HEK293T (cell line): ENCODE measurements at places on chromosomes 12 and 14.

GRCh38 chr12:80100591-80100990, 1.3 kb downstream of the OTOGL start:
- DNase-seq, result no peak

GRCh38 chr12:1611803-1612572, 17.0 kb upstream of the WNT5B start:
- DNase-seq, result no peak

DNA sequence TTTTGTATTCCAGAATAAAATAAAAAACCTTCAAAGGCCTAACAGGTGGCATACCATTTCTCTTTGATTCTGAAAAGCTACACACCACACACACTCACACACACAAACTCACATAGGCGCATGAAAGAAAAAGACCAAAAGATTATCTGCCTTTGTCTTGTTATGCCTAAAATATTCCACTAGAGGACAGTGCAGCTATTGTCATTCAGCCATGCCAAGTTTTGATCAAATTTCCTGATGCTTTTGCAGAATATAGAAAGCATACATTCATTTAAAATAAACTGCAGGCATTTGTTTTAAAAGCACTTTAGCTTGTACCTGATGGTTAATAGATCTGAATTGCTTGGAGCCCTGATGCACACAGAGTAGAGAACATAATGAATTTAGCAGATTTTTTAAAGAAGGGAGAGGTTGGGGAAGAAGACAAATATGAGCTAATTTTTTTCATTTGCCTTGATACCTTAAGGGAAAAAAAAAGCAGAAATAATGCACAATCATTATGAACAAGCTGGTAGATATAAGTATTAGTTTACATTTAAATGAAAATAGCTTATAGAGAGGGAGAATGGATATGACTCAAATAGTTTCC, 1766.9 kb upstream of the SEL1L start:
- peak; percentile 6 for DNase-seq

- no peak for DNase-seq
Measured at GRCh38 chr14:34220921-34221320, 241.1 kb downstream of the SPTSSA start.

GRCh38 chr12:78430551-78430950, 434.0 kb upstream of the SYT1 start:
- DNase-seq, result no peak

DNA sequence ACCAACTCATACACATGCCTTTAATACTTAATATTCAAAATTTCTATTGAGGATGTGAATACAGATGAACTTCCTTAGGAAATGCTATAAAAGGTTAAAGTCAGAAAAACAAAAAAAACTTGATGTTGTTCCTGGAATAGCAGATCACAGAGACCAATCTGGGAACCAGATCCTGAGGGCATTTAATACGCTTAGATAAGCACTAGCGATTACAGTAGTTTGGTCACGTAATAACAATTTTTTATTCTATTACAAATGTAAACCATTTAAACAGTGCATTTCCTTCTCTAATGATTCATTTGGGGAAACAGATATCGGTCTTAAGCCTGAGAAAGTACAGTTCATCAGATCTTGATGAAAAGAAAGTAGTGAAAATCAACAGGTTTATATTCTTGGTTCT, 30.8 kb upstream of the ABCC9 start:
- DNase-seq, result no peak

GRCh38 chr12:546920-547845, 87.4 kb downstream of the B4GALNT3 start:
- peak; percentile 93 for DNase-seq

DNA sequence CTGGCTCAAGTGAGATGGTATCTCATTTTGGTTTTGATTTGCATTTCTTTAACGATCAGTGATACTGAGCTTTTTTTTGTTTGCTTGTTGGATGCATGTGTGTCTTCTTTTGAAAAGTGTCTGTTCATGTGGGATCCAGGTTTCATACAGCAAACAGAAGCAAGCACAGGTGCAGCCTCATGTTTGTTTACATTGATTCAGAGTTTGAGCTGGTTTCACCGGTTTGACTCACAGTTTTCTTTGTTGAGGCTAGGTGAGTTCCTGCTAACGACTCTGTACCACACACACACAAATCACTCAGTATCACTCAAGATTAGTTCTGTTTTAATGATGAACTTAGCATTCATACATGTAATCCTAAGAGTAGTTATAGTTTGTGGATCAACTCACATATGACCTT, 3.7 kb downstream of the OR10G2 start:
- no peak for DNase-seq

GRCh38 chr14:62308316-62308715, 546.1 kb downstream of the SNAPC1 start:
- DNase-seq, result no peak

GRCh38 chr12:122929812-122930211, 33.9 kb upstream of the VPS37B start:
- DNase-seq, result no peak

GRCh38 chr14:100723135-100723829, 3.4 kb upstream of the DLK1 start:
- no peak for DNase-seq

DNA sequence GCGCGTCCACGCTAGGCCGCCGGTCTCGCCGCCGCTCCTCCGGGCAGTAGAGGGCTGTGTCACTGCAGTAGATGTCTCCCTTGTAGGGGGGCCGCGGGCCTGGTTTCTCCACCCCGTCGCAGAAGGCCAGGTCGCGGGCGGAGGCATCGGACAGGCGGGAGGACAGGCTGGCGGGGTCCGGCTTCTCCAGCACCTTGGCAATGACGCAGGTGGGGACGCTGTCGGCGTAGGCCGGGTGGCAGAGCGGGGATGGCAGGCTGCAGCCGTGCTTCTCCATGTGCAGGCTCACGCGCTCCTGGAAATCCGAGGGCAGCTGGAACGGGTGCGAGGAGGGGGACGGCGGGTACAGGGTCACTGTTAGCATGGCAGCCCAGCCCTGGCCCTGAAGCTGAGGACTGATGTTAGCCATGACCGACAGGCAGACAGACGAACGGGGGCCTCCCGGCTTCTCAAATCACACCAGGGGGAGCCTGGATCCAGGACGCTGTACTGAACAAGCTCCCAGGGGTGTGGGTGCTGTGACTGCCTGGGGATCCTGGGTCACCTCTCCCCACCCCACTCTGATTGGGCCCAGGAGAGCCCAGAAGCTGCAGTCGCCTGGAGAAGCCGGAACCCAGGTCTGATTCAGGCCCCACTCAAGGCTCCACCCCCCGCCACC, 48.1 kb downstream of the BEGAIN start:
- no peak for DNase-seq

DNA sequence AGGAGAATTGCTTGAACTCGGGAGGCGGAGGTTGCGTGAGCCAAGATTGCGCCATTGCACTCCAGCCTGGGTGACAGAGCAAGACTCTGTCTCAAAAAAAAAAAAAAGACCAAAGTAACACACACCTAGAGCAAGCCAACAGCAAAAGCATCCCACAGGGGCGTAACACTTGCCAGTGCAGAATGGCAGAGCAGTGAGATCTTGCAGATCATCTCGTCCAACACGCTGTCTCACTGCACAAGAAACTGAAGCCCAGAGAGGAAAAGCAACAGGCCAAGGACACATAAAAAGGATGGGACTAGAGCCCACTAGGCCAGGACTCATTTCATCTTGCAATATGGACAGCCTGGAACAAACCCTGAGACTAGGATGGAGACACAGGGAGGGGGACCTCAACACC, 12.7 kb upstream of the KRT78 start:
- DNase-seq, result no peak

DNA sequence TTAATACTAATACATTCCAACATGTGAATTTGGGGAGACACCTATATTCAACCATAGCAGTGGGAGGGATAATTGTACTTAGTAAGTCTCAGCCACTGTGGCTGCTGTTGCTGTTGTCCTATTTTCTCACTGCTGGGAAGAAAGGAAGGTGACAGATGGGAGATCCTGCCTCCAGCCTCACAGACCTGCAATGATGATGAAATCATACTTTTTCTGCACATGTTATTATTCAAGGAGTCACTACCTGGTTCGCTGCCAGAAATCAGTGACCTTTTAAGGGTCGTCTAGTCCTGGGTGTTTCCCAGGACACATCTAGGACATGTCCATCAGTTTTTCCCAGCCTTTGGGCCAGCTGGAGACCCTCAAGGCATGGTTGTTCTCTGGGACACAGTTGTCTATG, 106.2 kb upstream of the RPH3A start:
- no peak for DNase-seq

DNA sequence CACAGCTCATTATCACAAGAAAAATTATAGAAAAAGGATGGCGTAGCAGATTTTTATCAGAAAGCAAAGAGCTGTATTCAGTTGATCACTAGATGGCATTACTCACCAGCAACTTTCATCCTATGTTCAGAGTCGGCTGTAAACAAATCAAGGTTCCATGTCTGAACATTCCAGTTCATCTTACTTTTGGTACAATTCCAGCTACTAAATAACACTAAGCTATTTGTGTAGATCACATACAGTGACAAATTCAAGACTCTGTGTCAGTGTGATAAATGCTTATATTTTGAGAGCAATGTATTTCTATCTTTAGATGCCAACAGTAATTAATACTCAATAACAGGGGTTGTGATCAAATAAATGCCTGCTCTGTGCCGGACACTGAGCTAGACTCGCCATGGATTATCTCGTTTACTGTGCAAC, 30.1 kb downstream of the NRDE2 start:
- peak; percentile 20 for DNase-seq

GRCh38 chr14:32620303-32620702, 291.2 kb downstream of the AKAP6 start:
- no peak for DNase-seq

DNA sequence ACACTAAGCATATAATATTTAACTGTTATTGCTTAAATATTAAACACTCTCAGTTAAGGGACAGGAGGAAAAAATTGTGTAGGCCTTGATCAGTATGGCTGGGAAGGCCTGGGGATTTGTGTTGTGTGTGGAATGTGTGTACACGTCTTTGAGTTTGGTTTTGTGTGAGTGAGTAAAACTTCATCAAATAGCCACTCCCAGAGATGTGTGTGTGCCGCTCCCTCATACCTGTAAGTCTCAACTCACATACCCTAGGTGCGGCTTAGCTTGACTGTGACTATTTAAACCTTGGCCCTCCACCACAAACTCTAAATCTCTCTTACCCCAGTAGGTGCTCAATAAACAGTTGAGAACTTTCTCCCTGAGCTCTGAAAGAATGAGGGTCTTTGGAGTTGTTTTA, 64.3 kb downstream of the FLRT2 start:
- no peak for DNase-seq

DNA sequence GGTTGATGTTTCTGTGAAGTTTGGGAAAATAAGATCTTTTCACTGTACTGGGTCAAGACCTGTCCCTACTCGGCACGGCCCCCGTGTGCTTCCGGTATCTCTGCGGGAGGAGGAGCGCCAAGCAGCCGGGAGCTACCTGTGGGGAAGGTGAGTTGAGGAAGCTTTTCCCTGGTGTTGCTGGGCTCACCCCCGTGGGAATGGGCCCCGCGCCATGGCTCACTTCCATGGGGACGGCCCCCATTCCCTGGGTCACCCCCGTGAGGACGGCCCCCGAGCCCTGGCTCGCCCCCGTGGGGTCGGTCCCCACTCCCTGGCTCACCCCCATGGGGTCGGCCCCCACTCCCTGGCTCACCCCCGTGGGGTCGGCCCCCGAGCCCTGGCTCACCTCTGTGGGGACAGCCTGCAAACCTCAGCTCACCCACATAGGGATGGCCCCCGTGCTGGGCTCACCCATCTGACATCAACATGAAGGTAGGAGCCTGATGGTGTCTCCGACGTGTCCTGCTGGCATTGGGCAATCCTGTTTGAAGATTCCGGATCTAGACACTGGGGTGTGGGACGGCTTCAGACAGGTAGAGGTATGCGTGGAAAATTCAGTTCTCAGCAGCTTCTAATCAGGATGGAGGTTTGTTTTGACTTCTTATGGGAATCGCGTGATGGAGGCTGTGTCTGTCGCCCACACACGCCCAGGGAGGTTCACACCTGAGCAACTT, 9.1 kb downstream of the LRCOL1 start:
- no peak for DNase-seq

GRCh38 chr12:89742337-89743022, 33.8 kb upstream of the ATP2B1 start:
- DNase-seq, result no peak

DNA sequence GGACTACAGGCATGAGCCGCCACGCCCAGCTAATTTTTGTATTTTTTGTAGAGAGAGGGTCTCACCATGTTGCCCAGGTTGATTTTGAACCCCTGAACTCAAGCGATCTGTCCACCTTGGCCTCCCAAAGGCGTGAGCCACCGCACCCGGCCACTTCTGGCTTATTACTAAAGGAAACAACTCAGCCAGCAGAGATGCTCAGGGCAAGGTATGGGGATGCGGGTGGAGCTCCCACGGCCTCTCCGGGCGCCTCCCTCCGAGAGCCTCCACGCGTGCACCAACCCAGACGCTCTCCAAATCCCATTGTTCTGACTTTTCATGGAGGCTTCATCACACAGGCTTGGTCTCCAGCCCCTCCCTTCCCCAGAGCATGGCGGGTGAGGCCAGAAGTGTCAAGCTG, 6.1 kb upstream of the GPR132 start:
- no peak for DNase-seq

DNA sequence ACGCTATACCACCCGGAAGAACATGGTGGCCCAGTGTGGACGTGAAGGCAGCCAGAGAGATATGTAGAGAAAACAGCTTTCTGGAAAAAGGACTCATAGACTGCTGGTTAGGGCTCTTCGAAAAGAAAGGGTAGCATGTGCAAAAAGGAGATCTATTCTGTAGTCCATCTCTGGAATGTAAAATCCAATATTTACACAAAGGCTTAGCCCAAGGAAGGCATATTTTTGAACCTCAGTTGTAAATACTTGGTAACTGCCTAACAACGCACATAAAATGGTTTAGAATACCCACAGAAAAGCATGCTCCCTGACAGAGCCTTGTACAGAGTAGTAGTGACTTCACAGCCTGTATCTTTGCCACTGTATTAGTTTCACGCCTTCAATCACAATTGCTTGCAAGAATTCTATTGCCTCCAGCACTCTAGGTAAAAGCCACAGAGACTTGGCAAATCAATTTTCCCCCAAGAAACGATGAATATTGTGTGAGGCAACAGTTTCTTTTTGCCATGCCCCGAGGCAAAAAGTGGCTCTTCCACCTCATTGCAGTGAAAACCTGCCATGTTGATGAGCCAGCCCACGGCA, 59.2 kb downstream of the TRIM9 start:
- DNase-seq, result no peak

- DNase-seq, result no peak
Measured at GRCh38 chr12:92558806-92559205, 144.0 kb upstream of the PLEKHG7 start.

- DNase-seq, result no peak
Measured at GRCh38 chr12:88985631-88986030, 366.7 kb downstream of the DUSP6 start.

DNA sequence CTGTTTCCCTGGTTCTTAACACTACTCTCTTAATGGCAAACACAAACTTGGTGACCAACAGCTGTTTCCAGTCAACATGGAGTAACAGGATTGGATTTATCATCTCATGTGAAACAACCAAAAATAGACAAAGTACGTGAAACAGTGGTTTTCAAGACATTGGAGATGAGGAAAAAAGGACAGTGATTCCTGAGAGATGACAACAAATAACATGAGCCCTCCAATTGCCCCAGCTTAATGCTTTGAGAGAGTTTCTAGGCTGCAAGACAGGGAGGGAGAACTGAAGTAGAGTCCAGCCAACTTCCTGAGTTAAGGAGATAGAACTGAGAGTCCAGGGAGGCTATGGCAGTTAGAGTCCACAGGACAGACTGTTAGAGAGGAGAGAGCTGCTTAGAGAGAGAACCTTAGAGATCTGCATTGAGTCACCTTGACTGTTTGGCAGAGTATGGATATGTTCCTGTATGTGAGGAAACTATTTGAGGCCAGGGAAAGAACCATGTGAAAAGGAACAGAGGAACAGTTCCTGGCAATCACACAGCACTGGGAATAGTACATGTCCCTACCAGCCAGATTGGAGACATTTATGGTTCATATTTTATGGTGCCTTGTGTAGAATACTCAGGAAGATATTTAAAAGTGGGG, 106.4 kb downstream of the PCNX1 start:
- no peak for DNase-seq
